ENCODE measurements at places on chromosomes 16 and 17.

DNA sequence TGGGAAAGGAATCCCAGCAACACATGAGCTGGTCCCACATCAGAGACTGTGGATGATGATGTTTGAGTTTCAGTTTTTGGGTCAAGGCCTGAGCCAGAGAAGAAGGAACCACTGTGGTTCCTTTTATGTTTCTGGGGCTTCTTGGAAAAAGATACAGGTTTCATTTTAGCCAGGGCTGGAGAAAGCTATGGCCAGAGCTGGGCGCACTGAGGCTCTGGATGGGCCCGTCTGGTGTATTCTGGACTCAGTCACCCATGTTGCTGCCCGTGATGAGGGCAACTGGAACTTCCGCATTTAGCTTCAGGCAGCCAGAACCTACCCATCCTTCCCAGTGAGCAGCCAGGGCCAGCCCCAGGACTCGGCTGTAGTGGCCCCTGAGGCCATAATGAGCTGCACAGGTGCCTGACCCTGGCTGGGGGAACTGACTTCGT is 15.0 kb upstream of the PITPNA start:
- DNase-seq = no peak

DNA sequence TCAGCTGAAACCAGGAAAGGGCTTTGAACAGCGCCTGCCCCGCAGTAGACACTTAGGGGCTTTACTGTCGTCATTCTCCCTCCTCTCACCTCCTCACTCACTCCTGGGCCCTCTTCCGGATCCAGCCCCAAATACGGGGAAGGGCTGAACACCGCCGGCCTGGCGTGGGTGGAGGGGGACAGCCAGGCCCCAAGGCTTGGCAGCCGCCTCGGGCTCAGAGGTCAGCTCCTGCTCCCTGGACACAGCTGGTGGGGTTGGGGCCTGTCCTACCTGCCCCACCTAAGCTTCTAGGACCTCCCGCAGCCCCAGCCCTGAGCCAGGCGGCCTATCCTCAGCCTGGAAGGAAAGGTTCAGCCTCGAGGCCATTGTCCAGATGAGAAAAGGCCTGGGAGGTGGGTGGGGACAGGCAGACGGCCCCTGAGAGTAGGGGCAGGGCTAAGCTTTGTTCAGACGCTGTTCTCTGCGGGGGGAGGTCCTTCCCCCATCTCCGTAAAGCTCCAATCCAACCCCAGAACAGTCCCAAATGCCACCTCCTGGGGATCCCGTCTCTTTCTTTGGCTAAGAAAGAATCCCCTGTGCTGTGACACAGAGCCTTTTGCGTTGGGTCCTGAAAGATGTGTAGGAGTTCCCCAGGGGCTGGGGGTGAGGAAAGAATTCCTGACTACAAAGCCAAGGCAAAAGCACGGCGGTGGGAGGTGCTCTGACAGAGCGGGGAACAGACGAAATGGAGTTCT is 881 bp upstream of the LLGL1 start:
- no peak for DNase-seq

- DNase-seq = no peak
These were observed 5.4 kb downstream of the CNOT1 start for GRCh38 chr16:58624209-58624608.

GRCh38 chr17:81572563-81573168 is 20.5 kb upstream of the FAAP100 start:
- no peak for DNase-seq

DNA sequence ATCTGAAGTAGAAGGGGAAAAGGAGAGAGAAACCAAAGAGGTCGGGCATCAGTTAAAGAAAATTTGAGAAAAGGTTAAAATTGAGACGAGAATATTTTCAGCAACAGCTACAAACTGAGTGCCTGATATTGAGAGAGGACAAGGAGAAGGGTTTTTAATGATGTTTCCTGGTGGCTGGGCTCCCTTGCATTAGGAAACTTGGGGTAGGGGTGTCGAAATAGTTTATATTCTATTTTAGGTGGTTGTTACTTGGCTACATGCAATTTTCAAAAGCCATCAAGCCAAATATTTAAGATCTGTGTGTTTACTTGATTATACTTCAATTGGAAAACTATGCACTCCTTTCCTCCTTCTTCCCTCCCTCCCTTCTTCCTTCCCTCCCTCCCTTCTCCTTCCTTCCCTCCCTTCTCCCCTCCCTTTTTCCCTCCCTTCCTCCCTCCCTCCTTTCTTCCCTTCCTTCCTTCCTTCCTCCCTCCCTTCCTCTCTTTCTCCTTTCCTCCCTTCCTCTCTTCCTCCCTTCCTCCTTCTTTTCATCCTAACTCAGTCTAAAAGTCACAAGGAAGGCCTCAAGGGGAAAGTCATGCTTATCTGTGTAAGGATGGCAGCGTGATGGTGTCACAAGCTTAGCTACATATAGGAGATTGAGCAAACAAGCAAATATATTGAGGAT is 1.8 kb upstream of the APOH start:
- DNase-seq = no peak

DNA sequence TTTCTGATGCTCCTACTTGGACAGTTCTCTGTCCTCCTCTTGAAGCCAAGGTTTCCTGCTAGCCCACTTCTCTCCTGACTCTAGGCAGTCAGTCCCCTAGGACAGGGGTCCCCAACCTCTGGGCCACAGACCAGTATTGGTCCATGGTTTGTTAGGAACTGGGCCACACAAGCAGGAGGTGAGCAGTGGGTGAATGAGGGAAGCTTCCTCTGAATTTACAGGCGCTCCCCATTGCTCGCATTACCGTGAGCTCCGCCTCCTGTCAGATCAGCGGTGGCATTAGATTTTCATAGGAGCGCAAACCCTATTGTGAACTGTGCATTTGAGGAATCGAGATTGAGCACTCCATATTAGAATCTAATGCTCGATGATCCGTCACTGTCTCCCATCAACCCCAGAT is 55.7 kb downstream of the GNA13 start:
- DNase-seq = no peak

DNA sequence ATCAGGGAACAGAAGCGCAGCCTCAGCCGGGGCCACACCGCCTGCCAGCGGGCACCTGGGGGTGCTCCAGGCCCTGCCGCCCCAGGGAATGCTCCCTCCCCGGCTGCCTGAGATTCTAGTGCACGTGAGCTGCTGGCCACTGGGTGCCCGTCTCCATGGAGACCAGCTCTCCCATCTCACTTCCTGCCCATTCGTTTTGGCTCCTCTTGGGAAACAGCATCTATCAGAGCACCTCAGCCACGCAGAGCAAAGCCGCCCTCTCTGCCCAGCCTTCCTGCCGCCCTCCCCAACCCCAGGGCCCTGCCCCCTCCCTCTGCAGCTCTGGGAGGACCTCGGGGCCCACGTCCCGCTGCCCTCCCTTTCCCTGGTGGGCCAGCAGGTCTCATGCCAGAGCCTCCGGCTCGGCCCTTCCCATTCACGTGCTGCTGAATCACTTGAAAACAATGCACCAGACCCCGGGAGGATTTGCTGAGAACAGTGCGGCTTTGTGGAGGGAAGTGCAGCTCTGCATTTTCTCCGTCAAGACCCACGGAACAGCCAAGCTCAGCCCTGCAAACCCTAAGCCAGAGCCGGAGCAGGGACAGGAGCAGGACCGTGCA is 19.4 kb downstream of the CEP295NL start:
- no peak for DNase-seq

GRCh38 chr17:69246726-69247375 is 18.2 kb upstream of the ABCA10 start:
- DNase-seq = no peak

DNA sequence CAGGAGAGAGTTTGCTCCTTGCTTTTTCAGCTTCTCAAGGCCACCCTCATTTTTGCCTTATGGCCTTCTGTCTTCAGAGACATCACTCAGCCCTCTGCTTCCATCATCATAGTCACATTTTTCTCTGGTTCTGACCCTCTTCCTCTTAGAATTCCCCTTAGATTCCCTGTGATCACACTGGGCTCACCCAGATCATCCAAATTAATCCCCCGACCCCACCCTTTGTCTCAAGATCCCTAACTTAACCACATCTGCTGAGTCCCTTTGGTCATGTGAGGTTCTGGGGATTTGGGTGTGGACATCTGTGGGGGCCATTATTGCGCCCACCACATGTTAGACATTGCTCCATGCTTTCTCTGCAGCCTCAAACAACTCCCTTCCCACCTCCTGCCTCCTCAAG is 323.4 kb downstream of the CPPED1 start:
- no peak for DNase-seq

DNA sequence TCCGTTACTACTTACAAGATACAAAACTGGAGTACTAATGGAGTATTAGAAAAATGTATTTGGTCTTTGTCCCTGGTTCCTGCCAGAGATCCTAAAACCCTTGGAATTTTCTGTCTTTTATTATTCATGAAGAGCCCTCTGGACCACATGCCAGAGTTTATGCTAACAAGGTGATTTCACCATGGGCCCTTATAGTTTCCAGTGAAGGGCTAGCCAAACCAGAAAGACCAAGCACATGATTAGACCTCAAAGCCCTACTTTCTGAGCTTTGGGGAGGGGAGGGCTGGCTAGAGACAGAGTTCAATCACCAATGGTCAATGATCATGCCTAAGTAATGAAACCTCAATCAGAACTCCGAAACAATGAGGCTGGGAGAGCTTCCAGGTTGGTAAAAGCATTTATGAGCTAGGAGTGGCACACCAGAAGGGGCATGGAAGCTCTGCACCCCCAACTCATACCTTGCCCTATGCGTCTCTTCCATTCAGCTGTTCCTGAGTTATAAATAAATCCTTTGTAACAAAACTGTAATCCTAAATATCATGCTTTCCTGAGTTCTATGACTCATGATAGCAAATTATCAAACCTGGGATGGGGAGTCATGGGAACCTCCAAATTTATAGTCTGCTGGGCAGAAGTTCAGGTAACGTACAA is 10.4 kb downstream of the DCUN1D3 start:
- DNase-seq = no peak

- DNase-seq = no peak
These were observed 34.9 kb upstream of the SSTR5 start for GRCh38 chr16:1037394-1038257.

DNA sequence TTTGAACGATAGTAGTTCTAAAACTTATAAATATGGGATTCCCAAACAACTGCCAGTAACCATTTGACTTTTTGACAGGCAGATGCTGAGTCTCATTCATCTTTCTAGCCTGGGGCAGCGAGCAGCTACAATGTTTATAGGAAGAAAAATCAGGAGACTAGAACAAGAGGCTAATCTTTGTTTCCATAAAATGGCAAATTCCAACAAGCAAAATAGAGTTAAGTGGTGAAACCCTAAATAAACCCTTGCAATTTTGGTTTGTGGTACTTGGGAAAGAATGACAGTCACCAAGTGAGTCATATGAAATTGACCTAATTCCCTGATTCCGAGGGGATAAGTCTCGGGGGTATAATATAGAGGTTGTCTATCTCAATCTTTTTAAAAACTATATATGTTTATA is 27.3 kb upstream of the HS3ST2 start:
- no peak for DNase-seq

DNA sequence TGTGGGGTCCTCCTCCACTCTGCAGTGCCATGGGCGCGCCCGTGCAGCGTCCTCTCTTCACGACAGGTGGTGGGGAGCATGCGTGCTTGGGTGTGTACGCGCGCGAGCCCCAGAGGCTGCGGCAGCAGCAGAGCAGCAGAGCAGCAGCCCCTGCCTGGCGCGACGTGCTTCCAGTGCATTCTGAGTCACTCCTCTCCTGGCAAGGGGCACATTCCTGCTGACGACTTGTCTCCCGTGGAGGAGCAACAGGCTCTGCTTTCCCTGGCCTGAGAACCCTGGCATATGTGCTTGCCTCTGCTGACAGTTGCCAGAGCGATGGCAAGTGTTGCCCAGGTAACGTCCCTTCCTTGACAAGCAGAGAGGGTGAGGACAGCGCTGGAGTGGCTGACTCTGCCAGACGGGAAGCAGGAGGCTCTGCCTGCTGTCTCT is 133.8 kb upstream of the PLCG2 start:
- no peak for DNase-seq

- DNase-seq = no peak
These were observed 27.1 kb downstream of the MEOX1 start for GRCh38 chr17:43634591-43635125.

DNA sequence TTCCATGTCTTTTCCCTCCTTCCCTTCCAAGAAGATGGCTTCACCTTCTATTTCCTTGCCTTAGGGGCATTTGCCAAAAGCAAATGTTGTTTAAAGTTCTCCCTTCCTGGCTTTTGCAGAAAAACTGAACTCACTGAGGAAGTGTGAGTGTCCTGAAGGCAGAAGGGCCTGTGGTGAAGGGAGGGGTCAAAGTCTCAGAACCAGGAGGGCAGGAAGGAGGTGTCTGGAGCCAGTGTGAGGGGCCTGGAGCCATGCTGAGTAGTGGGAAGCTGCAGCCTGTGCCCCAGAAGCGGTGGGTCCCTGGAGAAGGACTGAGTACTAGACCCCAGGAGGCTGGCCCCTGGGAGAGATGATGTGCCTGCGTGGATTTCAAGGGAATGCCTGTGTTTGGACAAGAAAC is 23.8 kb upstream of the SUPT4H1 start:
- no peak for DNase-seq

DNA sequence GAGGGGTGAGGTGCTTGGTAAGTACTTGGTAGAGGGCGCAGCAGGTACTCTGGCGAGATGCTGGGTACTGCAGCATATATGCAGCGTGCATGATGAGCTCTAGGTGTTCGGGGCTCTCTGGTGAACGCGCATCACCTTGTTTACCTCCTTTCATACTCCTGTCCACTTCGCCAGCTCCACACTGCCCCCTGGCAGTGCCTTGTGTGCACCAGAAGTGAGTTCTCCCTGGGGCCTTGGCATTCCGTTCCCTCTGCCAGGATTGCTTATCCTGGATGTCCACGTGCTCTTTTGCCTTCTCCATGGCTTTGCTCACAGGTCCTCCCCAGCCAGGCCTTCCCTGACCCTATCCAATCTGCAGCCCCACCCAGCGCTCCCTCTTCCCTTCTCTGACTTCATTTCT is 154.2 kb downstream of the MRM1 start:
- peak; percentile 35 for DNase-seq

- DNase-seq = no peak
These were observed 161.9 kb downstream of the FOXL1 start for GRCh38 chr16:86740298-86740697.

DNA sequence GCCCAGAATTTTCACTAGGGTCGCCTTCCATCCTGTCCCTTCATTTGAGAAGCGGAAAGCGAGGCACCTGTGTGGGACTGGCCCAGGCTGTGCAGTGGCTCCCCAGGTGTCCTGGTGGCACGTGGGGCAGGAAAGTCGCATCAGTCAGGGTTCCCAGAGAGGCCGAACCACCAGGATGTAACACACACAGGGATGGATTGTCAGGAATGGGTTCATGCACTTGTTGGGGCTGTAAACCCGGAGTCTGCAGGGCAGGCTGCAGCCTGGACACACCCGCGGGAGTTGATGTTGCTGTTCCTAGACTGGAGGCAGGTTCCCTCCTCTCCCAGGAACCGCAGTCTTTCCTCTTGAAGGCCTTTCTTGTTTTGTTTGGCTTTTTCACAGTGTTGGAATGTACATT is 30.7 kb upstream of the RPTOR start:
- no peak for DNase-seq

GRCh38 chr16:12965274-12965804 is 63.9 kb downstream of the SHISA9 start:
- DNase-seq = no peak
